CD8-positive, alpha-beta memory T cell (primary cell): ENCODE measurements at places on chromosomes 3 and 15. TPM values are rescaled to one million over a fixed set of nuclear protein-coding genes. Genes with fewer than 3 reads are reported as not detected.

DNA sequence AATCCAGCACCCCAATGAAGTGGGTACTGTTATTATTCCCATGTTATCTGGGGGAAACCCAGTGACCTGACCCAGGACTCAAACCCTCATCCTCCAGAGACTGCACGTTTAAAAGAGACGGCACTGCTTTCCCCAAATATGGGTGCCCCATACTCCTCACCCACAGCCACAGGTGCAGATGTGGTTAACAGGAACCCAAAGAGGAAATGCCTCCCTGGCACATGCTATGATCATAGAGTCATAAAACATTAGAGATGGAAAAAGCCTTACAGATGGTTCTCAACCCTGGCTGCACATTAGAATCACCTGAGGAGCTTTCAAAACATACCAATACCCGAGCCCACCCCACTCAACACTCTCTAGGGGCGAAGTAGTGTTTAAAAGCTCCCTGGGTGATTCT is 111.5 kb downstream of the SEMA5B start:
- no peak overlapping the region for H3K27ac ChIP-seq
- no peaks in the 10 kb centered on the region for H3K4me1 ChIP-seq
- no peak for DNase-seq
- H3K27me3 ChIP-seq: peaks cover 4% of the 10 kb centered on the region
- no peak overlapping the region for H3K4me3 ChIP-seq

DNA sequence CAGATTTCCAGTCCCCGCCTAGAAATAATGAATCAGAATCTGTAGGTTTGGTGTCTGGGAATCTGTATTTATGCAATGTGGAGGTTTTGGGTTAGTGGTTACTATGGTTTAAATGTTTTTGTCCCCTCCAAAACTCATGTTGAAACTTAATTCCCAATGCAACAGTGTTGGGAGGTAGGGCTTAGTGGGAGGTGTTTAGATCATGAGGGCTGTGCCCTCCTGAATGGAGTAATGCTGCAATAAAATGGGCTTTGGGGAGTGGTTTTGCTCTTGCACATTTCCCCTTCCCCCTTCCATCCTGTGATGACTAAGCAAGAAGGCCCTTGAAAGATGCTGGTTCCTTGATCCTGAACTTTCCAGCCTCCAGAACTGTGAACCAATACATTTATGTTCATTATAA is 9.2 kb upstream of the RFC4 start:
- H3K36me3 ChIP-seq: no peaks in the 10 kb centered on the region
- H3K27me3 ChIP-seq: no peaks in the 10 kb centered on the region
- DNase-seq: no peak
- no peak overlapping the region for H3K4me3 ChIP-seq
- no peak overlapping the region for H3K27ac ChIP-seq
- no peaks in the 10 kb centered on the region for H3K4me1 ChIP-seq

The LRRIQ4 gene
- 0.15 TPM for total RNA-seq

The ACKR4 gene
- total RNA-seq: not detected

The GPR15 gene
- 15.6 TPM for total RNA-seq

The LRRC57 gene
- total RNA-seq: 24.7 TPM

The U2SURP gene
- total RNA-seq: 146 TPM

DNA sequence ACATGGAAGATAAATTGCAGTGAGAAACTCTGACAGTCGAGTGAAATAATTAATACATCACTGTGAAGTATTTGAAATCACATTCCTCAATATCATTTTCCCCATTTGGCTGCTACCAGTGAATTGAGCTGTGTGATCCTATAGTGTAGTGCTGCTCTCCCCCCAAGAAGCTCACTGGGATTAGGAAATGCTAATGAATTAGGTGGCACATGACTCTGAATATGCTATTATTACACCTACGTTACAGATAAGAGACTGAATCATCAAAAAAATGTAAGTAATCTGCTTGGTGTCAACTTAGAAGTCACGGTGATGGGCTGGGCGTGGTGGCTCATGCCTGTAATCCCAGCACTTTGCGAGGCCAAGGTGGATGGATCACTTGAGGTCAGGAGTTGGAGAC is 34.7 kb upstream of the SYNM start:
- no peak for DNase-seq
- no peaks in the 10 kb centered on the region for H3K36me3 ChIP-seq
- no peaks in the 10 kb centered on the region for H3K27me3 ChIP-seq
- no peak overlapping the region for H3K4me3 ChIP-seq
- H3K27ac ChIP-seq: no peak overlapping the region

- H3K36me3 ChIP-seq: no peaks in the 10 kb centered on the region
- H3K27me3 ChIP-seq: no peaks in the 10 kb centered on the region
- DNase-seq: no peak
- H3K27ac ChIP-seq: no peak overlapping the region
- H3K4me1 ChIP-seq: no peaks in the 10 kb centered on the region
- no peak overlapping the region for H3K4me3 ChIP-seq
Observed at GRCh38 chr3:52017586-52017985, 21.9 kb upstream of the RPL29 start.

The DNASE1L3 gene
- total RNA-seq: not detected

The TMED3 gene
- 46.9 TPM for total RNA-seq

The HYKK gene
- 0.82 TPM for total RNA-seq

The GASK1A gene
- total RNA-seq: not detected

The NUP210 gene
- total RNA-seq: 146 TPM

DNA sequence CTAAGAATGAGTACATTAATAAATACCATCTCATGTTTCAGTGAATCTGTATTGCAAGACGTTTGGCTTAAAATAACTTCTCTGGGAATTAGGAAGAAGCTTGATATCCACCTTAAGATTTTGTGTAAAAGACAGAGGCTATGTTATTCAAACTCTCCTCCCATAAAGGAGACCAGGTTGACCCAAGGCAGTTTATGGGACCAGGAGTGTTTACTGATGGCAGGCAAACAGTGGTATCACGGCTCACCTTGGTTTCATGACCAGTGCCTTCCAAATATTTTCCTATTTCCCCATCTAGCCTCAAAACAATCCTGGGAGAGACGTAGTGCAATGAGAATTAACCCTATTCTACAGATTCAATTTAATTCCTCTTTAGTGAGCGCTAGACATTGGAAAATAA is 90.2 kb upstream of the SNTN start:
- H3K4me1 ChIP-seq: no peaks in the 10 kb centered on the region
- DNase-seq: no peak
- H3K36me3 ChIP-seq: no peaks in the 10 kb centered on the region
- H3K4me3 ChIP-seq: no peak overlapping the region

- DNase-seq: peak; percentile 95
- H3K36me3 ChIP-seq: peaks cover 45% of the 10 kb centered on the region
- H3K27me3 ChIP-seq: no peaks in the 10 kb centered on the region
- peak overlapping the region; percentile 57 for H3K4me3 ChIP-seq
Observed at GRCh38 chr3:52253314-52254304, 8.1 kb downstream of the PPM1M start.

DNA sequence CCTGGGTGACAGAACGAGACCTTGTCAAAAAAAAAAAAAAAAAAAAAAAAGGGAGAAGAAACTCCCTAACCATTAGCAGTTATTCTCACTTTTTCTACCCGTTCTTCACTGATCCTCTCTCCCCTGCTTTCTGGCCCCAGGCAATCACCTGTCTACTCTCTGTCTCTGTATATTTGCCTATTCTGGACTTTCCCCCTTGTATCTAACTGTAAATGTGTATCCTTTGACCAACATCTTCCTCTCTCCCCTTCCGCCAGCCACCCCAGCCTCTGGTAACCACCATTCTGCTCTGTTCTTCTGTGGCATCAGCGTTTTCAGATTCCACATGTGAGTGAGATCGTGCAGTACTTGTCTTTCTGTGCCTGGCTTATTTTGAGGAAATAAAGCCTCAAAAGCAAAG is 6.9 kb downstream of the CYFIP1 start:
- no peak for DNase-seq
- no peak overlapping the region for H3K4me3 ChIP-seq
- no peaks in the 10 kb centered on the region for H3K36me3 ChIP-seq
- no peaks in the 10 kb centered on the region for H3K4me1 ChIP-seq
- H3K27me3 ChIP-seq: no peaks in the 10 kb centered on the region
- H3K27ac ChIP-seq: no peak overlapping the region

GRCh38 chr3:74546426-74546825 is 68.0 kb downstream of the CNTN3 start:
- no peaks in the 10 kb centered on the region for H3K36me3 ChIP-seq
- H3K4me1 ChIP-seq: no peaks in the 10 kb centered on the region
- no peaks in the 10 kb centered on the region for H3K27me3 ChIP-seq

DNA sequence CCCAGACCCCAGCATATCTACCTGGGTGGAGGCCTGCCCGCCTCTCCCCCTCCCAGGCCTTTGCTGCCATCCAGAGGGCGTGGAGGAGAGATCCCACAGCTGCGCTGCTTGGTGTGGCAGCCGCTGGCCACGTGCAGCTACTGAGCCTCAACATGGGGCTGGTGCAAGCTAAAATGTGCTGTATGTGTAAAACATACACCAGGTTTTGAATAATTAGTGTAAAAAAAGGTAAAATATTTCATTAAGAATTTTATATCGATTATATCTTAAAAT is 95.8 kb downstream of the SEC22A start:
- no peaks in the 10 kb centered on the region for H3K27me3 ChIP-seq
- no peak overlapping the region for H3K27ac ChIP-seq
- H3K36me3 ChIP-seq: no peaks in the 10 kb centered on the region

DNA sequence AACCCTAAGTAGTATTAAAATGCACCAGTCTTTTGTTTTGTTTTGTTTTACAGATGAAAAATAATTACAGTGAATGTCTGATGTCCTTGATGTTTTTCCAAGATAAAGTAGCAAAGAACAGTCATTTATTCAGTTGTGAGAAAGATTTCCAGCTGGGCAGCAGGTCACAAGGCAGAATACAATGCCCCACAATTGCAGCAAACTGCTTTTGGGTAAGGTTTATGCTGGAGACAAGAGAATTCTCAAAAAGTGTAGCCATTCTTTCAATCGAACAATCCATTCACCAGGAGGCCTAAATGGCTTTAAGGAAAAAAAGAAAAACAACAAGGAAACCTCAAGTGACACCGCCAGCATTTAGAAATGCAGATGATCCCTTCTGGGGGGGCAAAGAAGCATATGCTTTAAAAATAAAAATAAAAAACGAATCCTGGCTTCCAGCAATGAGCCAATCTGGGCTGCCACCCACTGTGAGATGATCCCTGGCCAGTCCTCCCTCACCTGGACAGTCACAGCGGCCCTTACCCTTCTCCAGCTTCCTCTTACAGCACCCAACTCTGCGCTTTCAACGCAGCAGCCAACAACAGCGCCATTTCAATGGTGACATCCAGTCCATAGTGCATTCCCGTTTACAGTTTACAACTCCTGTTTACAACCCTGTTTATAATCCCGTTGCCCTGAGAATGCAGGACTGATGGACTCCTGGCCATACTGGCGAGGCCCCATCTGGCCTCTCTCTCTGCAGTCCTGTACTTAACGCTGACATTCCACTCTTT is 25.7 kb upstream of the WNT5A start:
- DNase-seq: no peak
- H3K27ac ChIP-seq: no peak overlapping the region
- no peak overlapping the region for H3K4me3 ChIP-seq

DNA sequence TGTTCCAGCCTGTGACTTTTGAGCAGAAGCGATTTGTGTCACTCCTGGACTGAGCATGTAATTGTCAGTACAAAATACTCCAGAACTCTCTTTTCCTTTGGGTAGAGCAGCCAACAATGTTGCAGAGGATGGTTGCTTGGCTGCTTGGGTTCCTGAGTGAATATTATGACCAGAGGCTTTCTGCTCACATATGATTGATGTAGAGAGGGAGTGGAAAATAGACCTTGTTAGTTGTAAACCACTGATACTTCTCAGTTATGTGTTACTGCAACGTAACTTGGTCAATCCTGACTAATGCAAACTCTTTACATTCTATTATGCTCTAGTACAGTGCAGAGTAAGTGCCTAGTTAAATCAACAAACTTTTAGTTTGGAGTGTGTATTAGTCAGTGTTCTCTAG is 322.6 kb upstream of the KCNH8 start:
- no peaks in the 10 kb centered on the region for H3K4me1 ChIP-seq
- no peak for DNase-seq
- no peaks in the 10 kb centered on the region for H3K36me3 ChIP-seq
- no peaks in the 10 kb centered on the region for H3K27me3 ChIP-seq
- no peak overlapping the region for H3K4me3 ChIP-seq

- no peaks in the 10 kb centered on the region for H3K27me3 ChIP-seq
- no peak overlapping the region for H3K27ac ChIP-seq
- no peak overlapping the region for H3K4me3 ChIP-seq
- peaks cover 30% of the 10 kb centered on the region for H3K4me1 ChIP-seq
- DNase-seq: no peak
- H3K36me3 ChIP-seq: no peaks in the 10 kb centered on the region
Observed at GRCh38 chr15:70453238-70453637, 310.1 kb downstream of the UACA start.

DNA sequence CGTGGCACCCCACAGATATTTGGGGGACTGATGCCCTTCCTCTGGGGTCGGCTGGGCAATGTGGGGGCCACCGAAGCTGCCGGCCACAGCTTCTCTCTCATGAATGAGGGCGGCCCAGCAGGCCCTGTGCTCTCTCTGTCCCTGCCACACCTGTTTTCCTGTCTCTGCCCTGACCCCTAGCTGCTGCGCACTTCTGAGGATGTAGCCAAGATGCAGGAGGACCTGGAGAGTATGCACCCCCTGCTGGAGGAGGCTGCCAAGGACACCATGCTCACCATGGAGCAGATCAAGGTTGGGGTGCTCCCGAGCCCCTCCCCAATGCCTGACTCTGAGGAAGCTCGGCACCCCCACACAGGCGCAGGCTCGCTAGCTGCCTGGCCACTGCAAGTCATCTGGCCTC is 59.7 kb downstream of the SEMA3G start:
- no peaks in the 10 kb centered on the region for H3K36me3 ChIP-seq
- H3K27me3 ChIP-seq: no peaks in the 10 kb centered on the region
- H3K4me3 ChIP-seq: no peak overlapping the region

GRCh38 chr3:10974746-10975375 is 17.7 kb upstream of the SLC6A1 start:
- H3K4me3 ChIP-seq: no peak overlapping the region
- H3K27ac ChIP-seq: no peak overlapping the region
- H3K4me1 ChIP-seq: no peaks in the 10 kb centered on the region

GRCh38 chr3:134352031-134352671 is 22.1 kb downstream of the AMOTL2 start:
- H3K36me3 ChIP-seq: no peaks in the 10 kb centered on the region
- DNase-seq: no peak
- no peaks in the 10 kb centered on the region for H3K27me3 ChIP-seq

The PLCH1 gene
- total RNA-seq: not detected

GRCh38 chr3:71064291-71064955 is 519.1 kb downstream of the FOXP1 start:
- H3K4me3 ChIP-seq: peak overlapping the region; percentile 95
- peaks cover 79% of the 10 kb centered on the region for H3K4me1 ChIP-seq
- no peaks in the 10 kb centered on the region for H3K36me3 ChIP-seq
- H3K27me3 ChIP-seq: no peaks in the 10 kb centered on the region

The NPAP1 gene
- total RNA-seq: not detected

DNA sequence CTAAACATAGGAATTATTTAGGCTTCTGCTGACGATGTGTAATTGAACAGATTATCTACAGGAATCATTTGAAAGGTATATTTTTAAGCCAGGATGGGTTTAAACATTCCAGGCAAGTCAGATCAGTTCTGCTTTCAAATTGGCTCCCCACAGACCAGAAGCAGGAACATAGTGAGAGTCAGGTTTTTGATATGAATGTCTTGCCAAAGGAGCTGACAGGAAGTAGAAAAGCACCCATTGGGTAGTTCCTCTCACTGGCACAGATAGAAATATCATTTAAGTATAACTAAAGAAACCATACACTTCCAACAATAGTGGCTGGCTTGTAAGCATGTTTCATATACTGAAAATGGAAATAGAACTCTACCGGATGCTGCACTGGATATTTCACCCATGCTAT is 95.2 kb downstream of the CLDN1 start:
- no peak for DNase-seq
- no peak overlapping the region for H3K27ac ChIP-seq
- no peaks in the 10 kb centered on the region for H3K4me1 ChIP-seq
- H3K27me3 ChIP-seq: no peaks in the 10 kb centered on the region

The MAP1A gene
- 0.92 TPM for total RNA-seq

The AADAC gene
- total RNA-seq: not detected
